ENCODE measurements at places on chromosomes 2 and 18. TPM values are rescaled to one million over a fixed set of nuclear protein-coding genes. Genes with fewer than 3 reads are reported as not detected.

TUBA3E gene
- not detected for total RNA-seq

CYBRD1 gene
- 226 TPM for total RNA-seq

UGT1A6 gene
- total RNA-seq, result 14.0 TPM

LCT gene
- not detected for total RNA-seq
